Smooth muscle cell of trachea (primary cell): ENCODE measurements at places on chromosomes 7 and 10. TPM values are rescaled to one million over a fixed set of nuclear protein-coding genes. Genes with fewer than 3 reads are reported as not detected.

Gene CTAGE4
- total RNA-seq, result 1.3 and 2.0 TPM in 2 replicates

Gene SSC4D
- 0.33 and 0.73 TPM in 2 replicates for total RNA-seq

Gene MMD2
- total RNA-seq, result not detected in 2 replicates

Gene RNF133
- total RNA-seq, result 0.33 and 0.73 TPM in 2 replicates

Gene SH2D4B
- total RNA-seq, result not detected in 2 replicates

Gene TMEM196
- not detected in 2 replicates for total RNA-seq

Gene ADIRF
- total RNA-seq, result 159 and 195 TPM in 2 replicates

Gene AFAP1L2
- total RNA-seq, result 0.17 and 0.29 TPM in 2 replicates

Gene GNB2
- 113 and 118 TPM in 2 replicates for total RNA-seq

Gene FAM25C
- total RNA-seq, result not detected in 2 replicates

Gene POLR1F
- total RNA-seq, result 12.7 and 17.6 TPM in 2 replicates

Gene EGR2
- 0.15 and 0.33 TPM in 2 replicates for total RNA-seq

Gene GNGT1
- not detected in 2 replicates for total RNA-seq

Gene PVRIG
- 0.17 TPM in 1 of 2 replicates, not detected in the other for total RNA-seq

Gene CYP2C8
- 0.33 TPM in 1 of 2 replicates, not detected in the other for total RNA-seq

Gene LIPM
- total RNA-seq, result not detected in 2 replicates

Gene CUEDC2
- total RNA-seq, result 78.4 and 86.2 TPM in 2 replicates

Gene POLR2J2
- total RNA-seq, result 2.5 and 4.5 TPM in 2 replicates

Gene GNAT3
- not detected in 2 replicates for total RNA-seq

Gene KEL
- 0.17 TPM in 1 of 2 replicates, not detected in the other for total RNA-seq

Gene OR13A1
- not detected in 2 replicates for total RNA-seq

Gene LRIT1
- total RNA-seq, result not detected in 2 replicates

Gene ADGRA1
- total RNA-seq, result not detected in 2 replicates

Gene ECHDC3
- 13.9 and 15.1 TPM in 2 replicates for total RNA-seq

Gene STYXL1
- 55.9 and 65.3 TPM in 2 replicates for total RNA-seq

Gene NHLRC2
- 8.4 and 12.8 TPM in 2 replicates for total RNA-seq

Gene GCK
- total RNA-seq, result 1.5 and 2.2 TPM in 2 replicates

Gene HYCC1
- 107 and 163 TPM in 2 replicates for total RNA-seq

Gene PRLHR
- total RNA-seq, result not detected in 2 replicates

Gene GJD4
- total RNA-seq, result not detected in 2 replicates

Gene CYP17A1
- total RNA-seq, result not detected in 2 replicates

Gene PSTK
- total RNA-seq, result 4.5 and 6.3 TPM in 2 replicates

Gene PIP
- not detected in 2 replicates for total RNA-seq

Gene C10orf105
- total RNA-seq, result under 0.01 TPM in 1 of 2 replicates, not detected in the other

Gene EPHB6
- 1.9 and 8.8 TPM in 2 replicates for total RNA-seq

Gene CDH23
- 0.17 and 0.29 TPM in 2 replicates for total RNA-seq

Gene GFRA1
- total RNA-seq, result 0.15 and 0.50 TPM in 2 replicates

Gene GPR26
- not detected in 2 replicates for total RNA-seq

Gene NUP205
- total RNA-seq, result 34.9 and 61.7 TPM in 2 replicates

Gene ACTR3C
- total RNA-seq, result under 0.01 and 3.0 TPM in 2 replicates

Gene MRPS17
- 10.3 and 12.8 TPM in 2 replicates for total RNA-seq
